ENCODE measurements at places on chromosomes 13 and 19. TPM values are rescaled to one million over a fixed set of nuclear protein-coding genes. Genes with fewer than 3 reads are reported as not detected.

The SKA3 gene
- total RNA-seq, result 3.0 TPM

The ZNF616 gene
- 2.8 TPM for total RNA-seq

The CCNA1 gene
- total RNA-seq, result not detected

The COX7A1 gene
- not detected for total RNA-seq

The IGFL1 gene
- not detected for total RNA-seq

The WDR88 gene
- not detected for total RNA-seq

The SIGLEC11 gene
- not detected for total RNA-seq

The CEACAM4 gene
- 16.1 TPM for total RNA-seq

The ZIK1 gene
- total RNA-seq, result 3.4 TPM

The CDKN2D gene
- total RNA-seq, result 57.0 TPM

The FGF22 gene
- 0.81 TPM for total RNA-seq

The CATSPERD gene
- total RNA-seq, result not detected

The KMT2B gene
- total RNA-seq, result 73.0 TPM

The GPR18 gene
- 8.6 TPM for total RNA-seq

The CD37 gene
- 351 TPM for total RNA-seq

The RDH8 gene
- total RNA-seq, result not detected

The FOXA3 gene
- not detected for total RNA-seq

The ANKLE1 gene
- total RNA-seq, result 1.8 TPM

The C3 gene
- total RNA-seq, result not detected

The ZNF729 gene
- total RNA-seq, result not detected

The REX1BD gene
- 87.4 TPM for total RNA-seq

The CAPN12 gene
- 6.1 TPM for total RNA-seq

The ZNF99 gene
- total RNA-seq, result not detected

The ZNF835 gene
- total RNA-seq, result 0.15 TPM
